Right atrium auricular region (tissue), 2 donors: ENCODE measurements at places on chromosomes 4 and X. TPM values are rescaled to one million over a fixed set of nuclear protein-coding genes. Genes with fewer than 3 reads are reported as not detected.

- H3K27ac ChIP-seq = no peak overlapping the region
- H3K36me3 ChIP-seq = no peaks in the 10 kb centered on the region
- peaks cover 5% of the 10 kb centered on the region for H3K4me1 ChIP-seq
Observed at GRCh38 chrX:72381439-72382201, 75.9 kb upstream of the CITED1 start.

GRCh38 chr4:121243485-121243884 is 79.4 kb upstream of the TNIP3 start:
- no peak for DNase-seq
- H3K36me3 ChIP-seq = no peaks in the 10 kb centered on the region
- no peaks in the 10 kb centered on the region for H3K27me3 ChIP-seq
- no peak overlapping the region for H3K27ac ChIP-seq

DNA sequence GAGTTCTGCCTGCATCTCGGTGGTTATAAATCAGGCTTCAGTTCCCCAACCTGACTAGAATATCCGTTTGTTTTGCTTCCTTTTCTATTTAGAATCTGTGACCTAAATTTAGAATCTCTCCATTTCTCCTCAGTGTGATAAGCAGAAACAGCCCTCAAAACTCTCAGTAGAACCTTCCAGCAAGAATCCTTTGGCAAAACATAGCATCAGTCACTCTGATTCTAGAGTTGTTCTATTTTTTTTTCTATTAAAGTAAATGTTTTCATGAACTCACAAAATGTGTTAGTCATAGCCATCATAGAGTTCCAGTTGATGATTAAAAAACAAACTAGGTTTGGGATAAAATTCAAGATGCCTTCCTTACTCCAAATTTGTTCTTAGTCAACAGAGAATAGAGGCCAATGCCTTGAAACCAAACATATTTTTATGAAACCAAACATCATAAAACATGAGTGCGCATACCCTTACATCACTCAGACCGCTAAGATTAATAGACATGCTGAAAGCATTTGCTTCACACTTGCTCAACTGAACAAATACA is 13.2 kb upstream of the C1QTNF7 start:
- no peak for DNase-seq
- H3K27ac ChIP-seq = peak overlapping the region; percentile 59
- H3K4me3 ChIP-seq = no peak overlapping the region
- no peaks in the 10 kb centered on the region for H3K4me1 ChIP-seq
- no peaks in the 10 kb centered on the region for H3K36me3 ChIP-seq

DNA sequence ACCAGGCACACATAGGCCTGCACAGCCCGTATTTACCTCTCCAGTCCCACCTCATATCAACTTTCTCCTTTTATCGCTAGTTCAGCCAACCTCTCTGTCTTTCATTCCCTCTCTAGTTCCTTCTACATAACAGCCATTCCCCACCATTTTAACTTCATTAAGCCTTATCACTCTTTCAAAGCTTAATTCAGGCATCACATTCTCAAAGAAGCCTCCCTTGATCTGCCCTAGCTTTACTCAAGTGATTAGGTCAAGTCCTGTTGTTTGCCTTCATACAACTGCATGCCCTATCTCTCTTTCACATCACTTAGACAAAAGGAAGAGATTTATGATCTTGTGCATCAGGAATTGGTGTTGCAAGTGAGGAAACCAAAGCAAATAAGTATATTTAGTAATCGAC is 74.2 kb downstream of the ALPK1 start:
- no peaks in the 10 kb centered on the region for H3K27me3 ChIP-seq
- H3K36me3 ChIP-seq = no peaks in the 10 kb centered on the region
- H3K4me3 ChIP-seq = no peak overlapping the region
- no peaks in the 10 kb centered on the region for H3K4me1 ChIP-seq
- no peak for DNase-seq

DNA sequence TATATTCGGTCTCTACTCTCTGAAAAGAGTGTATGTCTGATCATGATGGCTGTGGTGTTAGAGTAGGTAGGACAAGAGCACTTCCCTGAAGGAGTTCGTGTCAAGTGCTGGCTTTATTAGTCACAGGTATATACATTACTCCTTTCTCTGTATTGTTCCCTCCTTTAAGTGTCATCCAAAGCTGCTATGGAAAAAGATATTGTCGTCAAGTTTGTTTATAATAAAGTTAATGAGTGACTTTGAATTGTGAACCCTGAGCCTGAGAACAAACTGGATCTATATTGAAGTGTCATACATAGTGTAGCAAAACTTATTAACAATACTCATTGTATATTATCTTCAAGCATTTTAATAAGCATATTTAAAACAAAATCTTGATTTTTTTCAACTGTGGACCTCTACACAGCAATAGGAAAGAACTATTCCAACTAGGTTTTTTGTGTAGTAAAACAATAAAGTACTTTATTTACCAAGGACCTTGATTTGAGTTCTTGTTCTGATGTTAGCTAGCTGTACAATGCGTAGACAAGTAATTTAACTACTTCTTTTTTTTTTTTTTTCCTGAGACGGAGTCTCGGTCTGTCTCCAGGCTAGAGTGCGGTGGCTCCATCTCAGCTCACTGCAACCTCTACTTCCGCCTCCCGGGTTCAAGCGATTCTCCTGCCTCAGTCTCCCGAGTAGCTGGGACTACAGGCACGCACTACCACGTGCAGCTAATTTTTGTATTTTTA is 177.7 kb downstream of the RAPGEF2 start:
- H3K27ac ChIP-seq = no peak overlapping the region
- H3K36me3 ChIP-seq = no peaks in the 10 kb centered on the region
- no peaks in the 10 kb centered on the region for H3K4me1 ChIP-seq
- no peaks in the 10 kb centered on the region for H3K27me3 ChIP-seq

- no peak for DNase-seq
- H3K4me1 ChIP-seq = no peaks in the 10 kb centered on the region
- no peak overlapping the region for H3K4me3 ChIP-seq
- no peak overlapping the region for H3K27ac ChIP-seq
Observed at GRCh38 chrX:108396188-108396891, 41.9 kb downstream of the COL4A6 start.

DNA sequence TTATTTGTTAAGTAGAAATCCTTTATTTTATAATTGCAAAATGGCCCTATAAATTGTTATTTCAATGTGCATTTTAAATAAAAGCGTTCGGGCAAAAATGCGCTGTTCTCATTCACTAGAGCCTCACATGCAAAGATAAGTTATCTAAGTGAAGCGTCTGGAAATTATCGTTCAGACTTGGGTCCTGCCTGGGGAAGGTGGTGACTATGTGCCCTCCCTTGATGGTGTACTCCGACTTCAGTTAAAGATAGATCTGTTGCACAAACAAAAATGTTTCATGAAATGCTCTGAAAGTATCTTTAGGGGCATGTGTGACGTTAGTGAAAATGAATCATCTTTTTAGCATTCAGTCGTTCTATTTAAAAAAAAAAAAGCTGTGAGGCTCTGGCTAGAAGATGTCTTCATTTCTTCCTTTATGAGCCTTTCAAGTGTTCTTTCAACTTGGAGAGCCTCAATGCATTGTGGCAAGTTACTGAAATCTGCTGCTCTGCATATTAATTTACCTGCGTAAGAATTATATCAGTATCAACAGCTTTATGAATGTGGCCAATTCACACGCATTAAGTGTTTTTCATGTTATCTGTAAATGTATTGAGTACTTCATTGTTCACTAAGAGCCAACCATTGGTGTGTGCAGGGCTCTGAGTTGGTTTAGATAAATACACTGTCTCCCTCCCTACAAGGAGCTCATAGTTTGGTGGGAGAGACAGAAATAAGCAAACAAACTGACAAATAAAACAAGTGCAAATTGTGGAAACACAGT is 83.0 kb downstream of the AFF1 start:
- no peak overlapping the region for H3K4me3 ChIP-seq
- H3K27ac ChIP-seq = peak overlapping the region; percentile 59
- H3K36me3 ChIP-seq = no peaks in the 10 kb centered on the region
- H3K4me1 ChIP-seq = no peaks in the 10 kb centered on the region
- H3K27me3 ChIP-seq = no peaks in the 10 kb centered on the region

DNA sequence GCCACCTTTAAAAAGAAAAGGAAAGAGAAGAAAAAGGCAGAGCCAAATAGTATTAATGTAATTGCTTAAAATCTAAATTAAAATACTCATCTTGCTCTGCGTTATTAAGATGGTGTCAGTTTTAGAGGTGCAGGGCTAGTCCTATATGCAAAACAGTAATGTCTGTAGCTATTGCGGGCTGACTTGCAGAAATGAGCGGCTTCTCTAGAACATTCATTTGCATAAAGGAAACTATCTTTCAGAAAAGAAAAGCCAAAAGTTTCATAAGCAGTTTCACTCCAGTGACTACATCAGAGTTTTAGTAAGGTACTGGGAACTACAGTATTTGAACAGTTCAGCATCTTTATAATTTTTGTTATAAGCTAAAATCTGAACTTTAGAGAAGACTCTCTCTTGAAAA is 6.0 kb downstream of the SMAD1 start:
- H3K4me3 ChIP-seq = no peak overlapping the region
- no peak for DNase-seq
- no peak overlapping the region for H3K27ac ChIP-seq
- no peaks in the 10 kb centered on the region for H3K36me3 ChIP-seq

DNA sequence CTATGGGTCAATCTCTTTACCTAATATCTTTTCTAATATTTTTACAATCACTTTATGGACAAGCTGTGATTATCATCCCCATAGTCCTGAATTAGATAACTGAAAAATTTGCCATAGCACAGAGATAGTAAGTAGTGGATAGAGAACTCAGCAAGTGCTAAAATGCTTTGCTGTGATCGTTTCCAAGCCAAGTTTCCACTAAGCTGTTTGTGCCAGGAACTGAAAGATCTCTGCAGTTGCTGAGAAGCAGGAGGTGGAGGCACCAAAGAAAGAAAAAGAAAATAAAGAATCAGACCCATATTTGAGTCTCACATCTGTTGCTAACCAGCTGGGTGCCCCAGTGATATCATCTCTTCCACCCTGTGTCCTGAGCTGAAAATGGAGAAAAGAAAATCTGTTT is 605.6 kb upstream of the BOD1L1 start:
- no peaks in the 10 kb centered on the region for H3K36me3 ChIP-seq
- no peak overlapping the region for H3K4me3 ChIP-seq
- no peaks in the 10 kb centered on the region for H3K27me3 ChIP-seq
- H3K4me1 ChIP-seq = no peaks in the 10 kb centered on the region
- no peak for DNase-seq

DNA sequence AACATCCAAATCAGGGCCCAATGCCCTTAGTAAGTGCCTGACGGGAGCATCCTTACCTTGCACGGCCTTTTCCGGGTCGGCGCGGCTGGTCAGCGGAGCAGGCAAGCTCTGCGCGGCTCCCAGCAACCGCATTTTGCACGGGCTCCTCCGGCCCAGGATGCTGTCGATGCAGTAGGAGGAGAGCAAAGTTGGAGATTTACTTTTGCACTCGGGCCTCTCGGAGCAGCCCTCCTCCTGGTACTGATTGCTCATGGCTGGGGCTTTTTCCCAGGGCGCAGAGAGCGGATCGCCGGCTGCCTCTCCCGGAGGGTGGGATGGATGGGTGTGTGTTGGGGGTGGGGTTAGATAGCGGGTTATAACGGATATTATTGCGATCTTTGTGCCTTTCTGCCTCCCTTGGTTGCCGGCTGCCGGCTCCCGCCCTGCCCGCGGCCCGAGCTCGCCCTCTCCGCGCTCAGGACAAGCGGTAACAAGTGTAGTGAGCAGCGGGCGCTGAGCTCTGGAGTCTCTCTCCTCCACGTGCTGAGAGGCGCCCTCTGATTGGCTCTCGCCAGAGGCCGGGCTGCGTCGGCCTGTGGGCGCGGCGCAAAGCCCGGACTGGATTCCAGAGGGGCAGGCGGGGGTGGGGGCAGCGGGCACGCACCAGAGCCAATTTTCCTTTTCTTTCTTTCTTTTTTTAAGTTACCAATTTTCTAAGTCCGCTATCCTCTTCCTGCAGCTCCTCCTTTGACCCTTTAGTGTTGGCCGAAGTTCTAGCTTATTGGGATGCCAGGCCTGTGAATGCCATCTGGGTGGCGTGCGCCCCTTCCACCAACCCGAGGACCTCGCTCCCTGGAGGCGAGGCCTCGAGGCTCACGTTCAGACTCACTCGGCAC is at the start of gene ARX:
ARX (minus strand) TSS at position 480 of the 875 bp plus-strand sequence; CDS start at position 252, 228 bp downstream.
- H3K27ac ChIP-seq = no peak within 1 kb of the TSS
- H3K4me3 ChIP-seq = no peak within 1 kb of the TSS
- peaks cover 21% of the 10 kb centered on the region for H3K4me1 ChIP-seq

DNA sequence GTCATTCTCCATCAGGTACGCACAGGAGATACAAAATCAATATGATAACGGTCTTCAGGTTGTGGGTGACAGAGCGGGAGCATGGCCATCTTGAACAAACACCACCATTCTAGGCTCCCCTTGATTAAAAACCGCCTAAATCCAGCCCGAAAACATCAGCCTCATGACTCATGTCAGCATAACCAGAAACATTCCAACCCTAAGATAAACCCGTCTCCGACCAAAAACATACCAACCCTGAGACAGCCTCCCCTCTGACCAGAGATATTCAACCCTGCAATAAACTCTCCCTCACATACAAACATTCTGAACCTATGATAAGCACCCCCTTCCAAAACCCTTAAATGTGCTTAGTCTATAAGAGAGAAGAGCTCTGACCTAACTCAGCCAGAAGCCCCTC is 157.9 kb downstream of the DHRSX start:
- H3K27ac ChIP-seq = peak overlapping the region; percentile 94
- no peak overlapping the region for H3K4me3 ChIP-seq
- H3K36me3 ChIP-seq = no peaks in the 10 kb centered on the region
- H3K4me1 ChIP-seq = no peaks in the 10 kb centered on the region

- DNase-seq = no peak
- no peak overlapping the region for H3K27ac ChIP-seq
- no peaks in the 10 kb centered on the region for H3K27me3 ChIP-seq
- H3K4me3 ChIP-seq = no peak overlapping the region
Observed at GRCh38 chrX:100512471-100512870, 72.3 kb upstream of the TNMD start.

DNA sequence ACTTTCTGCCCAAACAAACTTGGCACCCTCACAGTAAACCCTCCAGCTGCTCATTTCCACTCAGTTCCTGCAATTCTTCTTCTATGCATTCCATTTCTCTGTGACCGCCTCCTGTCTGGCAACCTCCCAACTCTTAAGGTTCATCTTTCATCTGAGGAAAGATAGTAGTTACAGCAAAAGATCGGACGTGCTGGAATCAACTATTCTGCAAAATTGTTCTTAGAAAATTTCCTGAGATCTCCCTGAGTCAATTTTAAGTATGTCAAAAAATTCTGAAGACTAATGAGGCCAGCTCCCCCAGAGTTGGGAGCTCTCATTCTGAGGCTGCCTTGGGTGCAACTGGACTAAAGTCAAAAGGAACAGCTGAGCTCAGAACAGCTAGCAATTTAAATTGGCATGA is 1026.0 kb downstream of the ADGRL3 start:
- H3K4me1 ChIP-seq = no peaks in the 10 kb centered on the region
- no peaks in the 10 kb centered on the region for H3K36me3 ChIP-seq
- H3K4me3 ChIP-seq = no peak overlapping the region
- no peak for DNase-seq
- no peak overlapping the region for H3K27ac ChIP-seq

The OPHN1 gene
- 2.5 TPM for total RNA-seq

The MAGED4 gene
- 0.63 TPM for total RNA-seq

The PDCL2 gene
- not detected for total RNA-seq

The CYTL1 gene
- total RNA-seq = not detected

The STAP1 gene
- not detected for total RNA-seq
